ENCODE measurements at places on chromosomes 13 and 19. TPM values are rescaled to one million over a fixed set of nuclear protein-coding genes. Genes with fewer than 3 reads are reported as not detected.

Gene SERPINE3
- not detected for polyA plus RNA-seq

Gene DNAJB1
- 70.9 TPM for polyA plus RNA-seq

Gene RUBCNL
- 0.48 TPM for polyA plus RNA-seq

Gene ZNF440
- 26.6 TPM for polyA plus RNA-seq

Gene PGLYRP1
- not detected for polyA plus RNA-seq

Gene ZNF772
- 24.0 TPM for polyA plus RNA-seq

Gene MBD3L2
- polyA plus RNA-seq, result not detected

Gene MLNR
- not detected for polyA plus RNA-seq

Gene FARP1
- polyA plus RNA-seq, result 27.9 TPM

Gene KLK14
- polyA plus RNA-seq, result not detected

Gene REXO1
- polyA plus RNA-seq, result 18.5 TPM

Gene MEDAG
- not detected for polyA plus RNA-seq

Gene SIAH3
- 4.0 TPM for polyA plus RNA-seq

Gene TTC9B
- 111 TPM for polyA plus RNA-seq

Gene SHISA7
- polyA plus RNA-seq, result 7.1 TPM

Gene WDR88
- polyA plus RNA-seq, result not detected

Gene ATP8A2
- polyA plus RNA-seq, result 11.9 TPM

Gene FGF22
- polyA plus RNA-seq, result not detected

Gene KCTD12
- 2.7 TPM for polyA plus RNA-seq

Gene OBI1
- polyA plus RNA-seq, result 40.9 TPM

Gene F2RL3
- not detected for polyA plus RNA-seq

Gene ZNF8
- polyA plus RNA-seq, result 5.5 TPM

Gene KLF1
- not detected for polyA plus RNA-seq

Gene GARIN5A
- polyA plus RNA-seq, result 6.5 TPM

Gene SHD
- polyA plus RNA-seq, result 188 TPM

Gene LILRB2
- polyA plus RNA-seq, result not detected

Gene SSC5D
- 1.4 TPM for polyA plus RNA-seq

Gene CBY2
- not detected for polyA plus RNA-seq

Gene PTOV1
- 288 TPM for polyA plus RNA-seq

Gene C1QTNF9
- polyA plus RNA-seq, result not detected

All from neural cell (in vitro differentiated cells).